ENCODE measurements at places on chromosomes 3 and 15.

DNA sequence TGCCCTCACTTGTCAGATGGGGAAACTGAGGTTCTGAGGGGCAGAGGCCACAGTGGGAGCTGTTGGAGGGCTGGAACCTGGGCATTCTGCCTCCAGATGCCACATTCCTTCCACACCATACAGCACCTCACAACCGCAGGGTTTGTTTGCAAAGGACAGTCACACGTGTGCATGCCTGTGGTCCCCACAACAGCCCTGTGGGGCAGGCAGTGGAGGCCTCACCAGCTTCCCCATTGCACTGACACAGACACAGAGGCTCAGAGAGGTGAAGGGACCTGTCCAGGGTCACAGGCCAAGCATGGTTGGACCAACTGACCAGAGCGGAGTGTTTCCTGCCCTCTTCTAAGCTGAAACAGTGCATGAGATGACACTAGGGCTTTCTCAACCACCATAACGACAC, 75.2 kb upstream of the SEC13 start:
- DNase-seq, result no peak

- DNase-seq, result no peak
Observed at GRCh38 chr3:170759511-170760173, 110.4 kb downstream of the RPL22L1 start.

- DNase-seq, result no peak
Observed at GRCh38 chr3:177418787-177419186, 221.5 kb upstream of the TBL1XR1 start.

DNA sequence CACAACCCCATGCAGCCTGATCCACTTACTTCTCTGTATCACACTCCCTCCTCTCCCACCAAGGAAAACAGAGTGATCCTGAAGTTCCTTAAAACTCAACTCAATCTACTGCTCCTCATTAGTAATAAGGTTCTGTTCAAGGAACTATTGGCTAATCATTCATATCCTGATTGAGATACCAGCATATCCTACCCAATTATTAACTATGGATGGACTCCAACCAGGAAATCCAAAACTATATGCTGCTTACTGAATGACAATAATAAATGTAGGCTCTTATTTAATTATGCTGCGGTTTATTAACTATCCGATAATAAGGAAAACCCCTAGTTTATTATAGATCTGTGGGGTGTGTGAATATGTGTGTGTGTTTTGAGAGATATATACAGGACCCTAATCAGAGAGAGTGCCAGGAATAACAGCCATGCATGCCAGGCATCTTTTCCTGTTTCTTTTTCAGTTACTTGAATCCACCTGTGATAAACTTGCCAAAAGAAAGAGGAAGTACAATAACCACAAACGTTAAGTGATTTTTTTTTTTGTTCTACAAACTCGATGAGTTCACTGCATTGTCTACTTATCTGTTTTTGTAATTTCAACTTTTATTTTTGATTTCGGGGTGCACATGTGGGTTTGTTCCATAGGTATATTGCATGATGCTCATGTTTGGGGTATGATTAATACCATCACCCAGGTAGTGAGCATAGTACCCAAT, 1031.7 kb upstream of the CFAP20DC start:
- no peak for DNase-seq

- DNase-seq, result no peak
Observed at GRCh38 chr3:156477323-156477722, 77.6 kb downstream of the SSR3 start.

- peak; percentile 27 for DNase-seq
Observed at GRCh38 chr3:14125193-14126016, 553 bp downstream of the TMEM43 start.

DNA sequence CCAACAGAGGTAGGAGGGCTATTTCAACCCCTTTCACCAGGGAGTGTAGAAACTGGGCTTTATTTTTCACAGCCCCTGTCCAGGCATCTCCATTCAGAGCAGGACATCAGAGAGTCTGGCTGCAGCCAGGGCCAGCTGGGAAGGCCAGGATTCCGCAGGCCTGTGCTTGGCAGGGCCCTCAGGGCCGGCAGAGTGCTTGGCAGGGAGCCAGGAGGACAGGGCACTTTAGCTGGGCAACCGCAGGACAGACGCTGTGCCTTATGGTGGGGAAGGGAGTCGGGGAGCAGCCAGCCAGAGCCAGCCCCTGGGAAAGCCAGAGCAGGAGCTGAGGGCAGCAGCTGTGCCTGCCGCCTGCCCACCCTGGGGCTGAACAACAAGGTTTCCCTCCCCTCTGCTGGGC, 34.5 kb upstream of the IQCF6 start:
- no peak for DNase-seq

DNA sequence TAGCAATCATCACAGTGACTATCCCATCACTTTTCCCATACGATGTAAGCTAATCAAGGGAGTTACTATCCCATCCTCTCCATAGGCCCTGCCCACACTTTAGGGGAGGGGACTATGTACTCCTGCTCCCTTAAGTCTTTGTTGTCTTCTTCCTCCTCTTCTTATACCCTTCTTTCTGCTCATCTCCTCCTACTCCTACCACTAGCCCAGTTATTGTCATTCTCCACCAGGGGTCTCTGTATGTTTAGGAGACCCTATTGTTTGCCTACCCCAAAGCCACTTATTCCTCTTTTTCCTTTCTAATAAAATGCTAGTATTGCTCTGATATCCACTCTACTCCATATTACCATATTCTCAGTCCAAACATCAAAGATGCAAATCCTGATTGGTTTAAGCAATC, 27.8 kb downstream of the STAC start:
- DNase-seq, result no peak

DNA sequence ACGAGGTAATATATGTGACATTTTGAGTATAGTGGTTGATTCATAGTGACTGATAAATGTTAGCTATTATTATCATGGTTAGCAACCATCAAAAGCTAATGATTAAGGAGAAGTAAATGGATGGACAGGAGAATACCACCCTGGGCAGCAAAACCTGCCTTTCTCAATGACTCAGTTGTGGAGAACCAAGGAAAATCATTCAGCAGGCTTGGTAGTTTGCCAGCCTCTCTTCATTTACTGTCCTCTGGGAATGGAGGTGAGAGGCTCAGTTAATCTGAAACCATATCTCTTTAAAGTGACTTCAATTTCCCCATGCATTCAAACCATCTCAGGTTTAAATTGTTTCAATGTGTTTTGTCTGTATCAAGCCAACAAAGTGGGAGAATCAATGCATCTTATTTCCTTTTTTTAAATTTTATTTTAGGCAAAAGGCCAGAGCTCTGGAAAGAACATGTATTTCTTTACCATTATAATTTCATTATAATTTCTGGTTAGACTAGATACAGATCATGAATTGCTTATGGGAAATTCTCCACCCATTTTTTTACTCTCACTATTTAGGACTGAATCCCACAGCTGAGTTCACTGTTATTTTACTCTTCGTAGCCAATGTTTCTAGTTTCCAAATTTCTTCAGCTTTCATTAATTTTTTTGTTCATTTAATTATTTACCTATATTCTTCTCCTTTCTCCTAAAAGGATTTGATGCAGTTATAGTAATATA, 2.7 kb downstream of the TM4SF18 start:
- DNase-seq, result peak; percentile 68

- DNase-seq, result no peak
Observed at GRCh38 chr3:25547943-25548674, 116.6 kb downstream of the TOP2B start.

DNA sequence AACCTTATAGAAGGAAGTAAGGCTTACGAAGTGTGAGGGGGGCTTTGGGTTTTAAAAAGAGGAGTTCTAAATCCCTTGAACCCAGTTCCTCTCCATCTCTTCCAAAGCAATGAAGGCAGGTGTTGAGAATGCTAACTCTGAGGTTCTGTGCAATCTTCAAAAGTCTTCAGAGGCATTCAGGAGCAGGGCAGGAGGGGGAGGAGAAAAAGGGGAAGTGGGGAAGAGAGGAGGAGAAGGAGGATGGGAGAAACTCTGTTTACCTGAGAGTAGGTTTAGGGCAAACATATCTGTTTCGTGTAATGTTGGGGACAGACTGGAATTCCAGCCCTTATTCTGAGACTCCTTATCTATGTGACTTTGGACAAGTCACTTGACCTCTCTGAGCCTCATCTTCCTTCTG, 36.9 kb downstream of the FAM3D start:
- DNase-seq, result no peak

DNA sequence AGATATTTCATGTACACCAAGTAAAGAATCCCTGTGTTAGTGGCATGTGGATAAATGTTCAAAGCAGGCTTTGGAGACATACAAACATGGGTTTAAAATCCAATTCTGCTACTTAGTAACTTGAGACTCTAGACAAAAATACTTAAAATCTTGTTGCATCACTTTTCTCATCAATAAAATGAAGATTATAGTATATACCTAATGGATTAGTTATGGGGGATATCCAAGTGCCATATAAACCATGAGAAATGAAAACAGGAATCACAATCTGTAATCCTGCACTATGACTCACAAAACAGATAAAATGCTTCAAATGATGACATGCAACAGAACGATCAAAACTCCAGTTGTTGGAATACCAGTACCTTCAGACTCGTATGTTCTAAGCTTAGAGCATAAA, 496.0 kb upstream of the RGMA start:
- no peak for DNase-seq

DNA sequence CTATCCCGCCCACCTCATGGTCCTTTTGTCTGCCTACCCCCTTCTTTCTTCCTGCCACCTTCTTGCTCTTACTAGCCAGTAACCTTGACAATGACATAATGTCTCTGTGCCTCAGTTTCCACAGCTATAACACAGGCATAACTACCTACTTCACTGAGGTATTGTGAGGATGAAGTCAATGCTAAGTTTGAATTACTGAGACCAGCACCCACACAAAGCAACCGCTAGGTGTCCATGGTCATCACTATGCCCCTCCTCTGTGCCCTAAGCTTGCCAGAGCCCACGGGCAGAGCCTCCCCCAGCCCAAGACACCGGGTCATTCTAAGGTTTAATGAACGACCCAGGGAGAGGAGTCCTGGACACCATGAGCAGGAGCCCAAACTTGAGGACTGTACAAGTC, 101.6 kb downstream of the OXNAD1 start:
- no peak for DNase-seq

DNA sequence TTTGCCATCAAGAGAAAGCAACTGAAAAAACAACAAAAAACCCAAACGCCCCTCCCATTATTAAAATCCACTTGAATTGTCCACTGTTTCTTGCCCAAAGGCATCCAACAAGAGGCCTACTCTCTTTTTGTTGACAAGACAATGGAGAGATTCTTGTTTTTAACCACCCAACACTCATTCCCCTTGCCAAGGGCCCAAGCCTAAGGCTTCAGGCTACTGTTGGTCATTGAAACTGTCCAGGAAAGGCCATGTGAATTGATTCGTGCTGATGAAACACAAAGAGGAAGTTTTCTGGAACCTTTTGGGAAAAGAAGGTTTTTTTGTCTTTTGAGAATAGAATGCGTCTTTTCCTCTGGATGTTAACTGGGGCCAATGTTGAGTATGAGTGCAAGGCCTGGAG, 157.4 kb upstream of the PFN2 start:
- no peak for DNase-seq

DNA sequence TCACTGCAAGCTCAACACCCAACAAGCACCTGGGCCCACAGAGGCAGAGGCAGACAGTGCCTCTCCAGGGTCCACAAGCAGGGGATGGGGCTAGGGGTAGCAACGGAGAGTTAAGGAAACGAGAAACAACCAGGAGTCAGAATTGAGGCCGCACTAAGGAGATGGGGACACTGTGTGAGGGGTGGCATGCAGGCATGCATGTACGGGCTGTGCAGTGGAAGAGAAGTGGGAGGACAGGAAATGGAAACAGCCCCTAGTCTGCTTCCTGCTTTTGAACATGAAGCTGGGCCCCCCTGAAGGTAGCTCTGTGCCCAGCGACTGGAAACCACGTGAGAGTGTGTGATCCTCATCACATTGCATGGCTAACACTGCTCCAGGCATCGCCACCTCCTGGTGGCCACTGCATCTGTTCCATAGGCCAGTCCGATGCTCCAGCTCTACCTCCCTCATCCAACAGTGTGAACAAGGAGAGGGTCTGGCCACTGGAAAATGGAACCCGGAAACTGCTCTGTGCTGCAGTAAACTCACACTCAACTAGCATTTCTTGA, 44.0 kb downstream of the XXYLT1 start:
- no peak for DNase-seq

- no peak for DNase-seq
Observed at GRCh38 chr15:25543196-25543595, 104.4 kb upstream of the UBE3A start.

DNA sequence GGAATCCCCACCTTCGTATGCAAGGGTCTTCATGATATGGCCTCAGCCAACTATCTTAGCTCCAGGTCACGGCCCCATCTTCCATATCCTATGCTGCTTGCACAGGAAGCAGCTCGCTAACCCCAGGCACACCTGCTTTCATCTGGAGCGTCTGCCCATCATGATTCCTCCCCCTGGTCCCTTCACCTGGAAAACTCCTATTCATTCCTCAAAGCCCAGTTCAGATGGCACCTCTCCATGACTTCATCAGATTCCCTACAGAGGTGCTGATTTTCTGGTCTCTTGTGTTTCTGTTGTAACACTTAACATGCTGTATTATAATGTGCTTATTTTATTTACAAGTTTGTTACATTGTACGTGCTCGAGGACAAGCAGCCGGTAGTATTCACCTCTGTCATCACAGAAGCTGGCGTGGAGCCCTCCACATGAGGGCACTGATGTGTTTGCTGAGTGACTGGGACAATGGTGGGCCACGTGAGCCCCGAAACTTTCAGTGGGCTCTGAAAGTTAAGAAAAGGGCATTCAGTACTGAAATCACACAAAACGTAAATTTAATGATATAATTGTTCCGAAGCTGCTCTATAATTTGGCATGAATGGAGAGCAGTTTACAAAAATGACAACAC, 16.2 kb downstream of the MUC20 start:
- no peak for DNase-seq

GRCh38 chr3:58564456-58565160, 12.6 kb downstream of the FAM107A start:
- DNase-seq, result no peak

DNA sequence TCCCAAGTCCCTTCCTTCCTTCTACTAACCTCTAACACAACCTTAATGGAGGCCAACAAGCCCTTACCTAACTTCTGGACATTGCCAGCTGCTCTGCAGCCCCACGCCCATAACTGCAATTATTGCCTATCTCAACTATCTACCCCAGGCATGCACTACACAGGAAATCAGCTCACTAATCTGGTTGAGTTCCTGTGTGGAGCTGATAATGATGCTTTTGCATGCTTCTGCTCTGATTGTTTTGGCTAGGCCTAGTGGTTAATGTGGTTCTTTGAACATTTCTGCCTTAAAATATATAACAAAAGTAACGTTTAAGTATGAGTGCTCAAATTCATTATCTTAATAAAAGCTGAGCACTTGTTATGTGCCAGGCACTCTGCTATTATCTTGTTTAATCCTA, 463.9 kb downstream of the MFSD1 start:
- DNase-seq, result no peak

DNA sequence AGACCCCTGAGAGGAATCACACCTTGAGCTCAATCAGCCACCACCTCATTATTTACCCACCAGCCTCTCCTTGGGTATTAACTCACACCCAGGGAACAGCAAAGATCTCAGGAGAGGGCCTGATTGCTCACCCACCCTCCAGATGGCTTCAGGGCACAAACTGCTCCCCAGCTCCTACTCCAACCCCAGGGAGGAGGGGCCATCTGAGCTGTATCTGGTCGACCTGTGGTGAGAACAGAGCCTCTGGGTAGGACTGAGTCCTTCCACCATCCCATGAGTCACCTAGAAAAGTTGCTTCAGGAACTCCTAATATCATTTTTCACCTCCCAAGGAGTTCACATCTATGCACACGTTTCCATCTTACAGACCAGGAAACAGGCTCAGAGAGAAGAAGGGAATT, 44.8 kb upstream of the HES1 start:
- DNase-seq, result no peak
